ENCODE measurements at places on chromosomes 6 and 20.

DNA sequence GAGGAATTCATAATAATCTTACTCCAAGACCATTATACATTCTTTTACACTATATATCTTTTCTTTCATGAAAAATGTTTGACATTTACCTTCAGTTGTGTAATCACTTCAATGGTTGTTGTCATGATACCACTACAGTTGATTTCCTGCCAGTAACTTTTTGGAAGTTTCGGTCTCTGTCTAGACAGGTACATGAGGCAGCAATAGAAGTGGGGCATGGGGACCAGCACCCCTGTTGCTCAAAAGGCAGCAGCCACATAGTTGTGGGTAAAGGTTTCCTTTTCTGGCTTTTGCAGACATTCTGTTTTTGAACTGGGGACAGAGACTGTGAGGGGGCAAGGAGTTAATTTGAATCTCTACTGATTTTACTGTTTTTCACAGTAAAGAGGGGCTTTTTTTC lies 14.1 kb downstream of the SAMD5 start:
- DNase-seq: no peak

GRCh38 chr20:4673371-4674001 lies 48.2 kb upstream of the PRND start:
- DNase-seq: no peak

GRCh38 chr6:57324538-57324937 lies 7.1 kb downstream of the PRIM2 start:
- DNase-seq: no peak

- DNase-seq: no peak
These were observed 9.9 kb downstream of the ANKRD66 start for GRCh38 chr6:46756469-46757213.

- no peak for DNase-seq
These were observed 747.2 kb downstream of the KHDRBS2 start for GRCh38 chr6:61538801-61539200.

- peak; percentile 45 for DNase-seq
These were observed 17.3 kb downstream of the GABRR2 start for GRCh38 chr6:89297695-89298351.

DNA sequence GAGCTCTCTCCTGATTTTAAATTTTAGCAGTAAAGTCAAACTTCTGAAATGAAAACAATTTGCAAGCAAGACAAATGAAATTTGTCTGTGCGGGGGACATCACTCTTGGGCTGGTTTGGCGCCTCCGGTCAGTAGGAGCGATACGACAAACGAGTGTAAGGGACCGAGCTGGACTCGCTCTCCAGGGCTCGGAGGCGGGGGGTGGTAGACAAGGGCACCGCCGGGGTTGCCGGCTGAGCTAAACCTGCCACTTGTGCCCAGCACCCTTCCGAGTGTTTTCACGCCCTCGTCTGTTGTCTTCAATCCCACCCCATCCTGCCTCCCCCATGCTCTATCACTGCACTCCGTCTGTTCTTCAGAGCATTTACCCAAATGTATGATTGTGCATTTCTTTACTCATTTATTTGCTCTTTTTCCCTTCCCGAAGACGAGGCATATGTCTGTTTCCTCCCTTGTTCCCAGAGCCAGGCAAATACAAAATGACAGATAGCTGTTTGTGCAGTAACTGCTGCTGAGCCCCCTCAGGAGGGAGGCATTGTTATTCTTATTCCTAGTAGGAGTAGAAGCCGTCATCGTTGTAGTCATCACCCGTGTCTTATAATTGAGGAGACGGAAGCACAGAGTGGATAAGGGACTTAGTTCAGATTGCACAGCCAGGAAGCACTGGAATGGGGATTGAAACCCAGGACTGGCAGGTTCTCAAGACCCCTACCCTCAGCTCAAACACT lies 62.8 kb upstream of the APCDD1L start:
- no peak for DNase-seq

DNA sequence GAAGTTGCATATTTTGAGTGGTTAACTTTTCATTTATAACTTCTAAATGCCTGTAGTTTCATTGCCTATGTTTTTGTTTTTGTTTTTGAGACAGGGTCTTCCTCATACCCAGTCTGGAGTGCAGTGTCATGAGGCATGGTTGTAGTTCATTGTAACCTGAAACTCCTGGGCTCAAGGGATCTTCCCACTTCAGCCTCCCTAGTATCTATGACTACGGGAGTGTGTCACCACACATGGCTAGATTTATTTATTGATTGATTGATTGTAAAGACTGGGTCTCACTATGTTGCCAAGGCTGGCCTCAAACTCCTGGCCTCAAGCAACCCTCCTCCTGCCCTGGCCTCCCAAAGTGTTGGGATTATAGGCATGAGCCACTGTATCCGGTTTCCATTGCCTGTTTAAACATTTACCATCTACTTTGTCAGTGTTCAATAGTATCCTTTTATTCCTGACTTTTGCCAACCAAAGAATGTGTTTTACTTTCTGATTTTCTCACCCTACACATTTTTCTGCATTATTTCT lies 144.6 kb downstream of the CDKAL1 start:
- DNase-seq: no peak

DNA sequence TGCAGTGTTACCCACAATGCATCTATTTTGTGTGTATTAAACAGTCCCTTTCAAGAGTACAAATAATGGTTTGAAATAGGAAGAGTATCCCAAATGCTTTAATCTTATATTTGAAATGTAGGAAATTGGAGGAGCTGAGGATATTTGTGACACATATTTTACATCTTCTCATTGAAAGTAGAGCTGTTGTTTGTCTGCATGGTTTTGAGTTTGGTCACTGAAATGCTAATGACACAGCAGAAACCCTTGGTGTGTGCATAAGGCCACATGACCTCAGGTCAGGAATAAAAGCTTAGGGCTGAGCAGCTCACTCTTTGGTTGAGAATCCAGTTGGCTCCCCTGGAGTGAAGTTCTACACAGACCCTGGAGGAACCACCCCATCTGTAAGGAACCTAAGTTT lies 49.8 kb downstream of the TPD52L1 start:
- DNase-seq: no peak

- no peak for DNase-seq
These were observed 314.1 kb downstream of the PTPRT start for GRCh38 chr20:42875581-42875980.

GRCh38 chr6:75794954-75795739 lies 46.1 kb downstream of the MYO6 start:
- DNase-seq: no peak

GRCh38 chr6:115909923-115910546 lies 150.7 kb downstream of the FRK start:
- no peak for DNase-seq
